Cortex of kidney (tissue), 1 donor: ENCODE measurements at places on chromosomes 12 and 14.

- no peak for DNase-seq
Measured at GRCh38 chr12:90546511-90546910, 408.5 kb downstream of the CCER1 start.

GRCh38 chr12:9273276-9273675 is 65.1 kb upstream of the PZP start:
- DNase-seq = no peak

DNA sequence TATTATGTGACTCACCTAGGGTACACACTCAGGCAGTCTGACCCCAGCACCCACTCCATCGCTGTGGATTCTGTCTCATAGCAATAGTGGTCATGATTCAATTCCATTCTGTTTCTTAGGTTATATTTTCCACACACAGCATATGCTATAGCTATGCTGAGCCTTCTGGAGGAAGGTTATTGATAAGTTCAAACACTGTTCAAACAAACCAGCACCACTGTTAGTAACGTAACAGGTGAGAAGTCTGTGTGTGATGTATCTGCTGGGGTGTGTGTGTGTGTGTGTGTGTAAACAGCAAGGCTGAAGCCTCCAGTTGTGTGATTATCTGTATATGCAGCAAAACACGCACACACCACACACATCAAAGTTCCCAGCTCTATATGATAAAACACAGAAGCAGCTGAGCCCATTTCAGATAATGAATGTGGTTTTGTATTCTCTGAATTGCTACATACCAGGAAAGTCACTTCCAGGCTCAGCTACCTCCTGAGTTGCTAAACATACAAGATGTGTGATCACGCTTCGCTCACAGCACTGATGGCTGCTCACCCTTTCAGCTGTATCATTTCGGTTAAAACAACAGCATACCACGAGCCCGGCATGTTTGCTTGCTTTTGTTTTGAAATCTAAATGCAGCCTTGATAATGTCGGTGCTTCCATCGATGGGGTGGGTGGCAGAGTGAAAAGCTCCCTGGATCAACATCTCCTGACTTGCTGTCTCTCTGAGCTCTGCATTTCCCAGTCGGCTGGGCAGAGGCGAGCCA is 6.8 kb upstream of the SYNE3 start:
- no peak for DNase-seq

- DNase-seq = no peak
Measured at GRCh38 chr14:64879635-64880220, at the start of gene SPTB. SPTB (minus strand) TSS chr14:64879907; CDS start chr14:64823094, 56,813 bp downstream.

- DNase-seq = no peak
Measured at GRCh38 chr12:77724367-77724957, 106.2 kb upstream of the NAV3 start.

GRCh38 chr12:131830914-131831571 is 2.9 kb downstream of the MMP17 start:
- DNase-seq = no peak

DNA sequence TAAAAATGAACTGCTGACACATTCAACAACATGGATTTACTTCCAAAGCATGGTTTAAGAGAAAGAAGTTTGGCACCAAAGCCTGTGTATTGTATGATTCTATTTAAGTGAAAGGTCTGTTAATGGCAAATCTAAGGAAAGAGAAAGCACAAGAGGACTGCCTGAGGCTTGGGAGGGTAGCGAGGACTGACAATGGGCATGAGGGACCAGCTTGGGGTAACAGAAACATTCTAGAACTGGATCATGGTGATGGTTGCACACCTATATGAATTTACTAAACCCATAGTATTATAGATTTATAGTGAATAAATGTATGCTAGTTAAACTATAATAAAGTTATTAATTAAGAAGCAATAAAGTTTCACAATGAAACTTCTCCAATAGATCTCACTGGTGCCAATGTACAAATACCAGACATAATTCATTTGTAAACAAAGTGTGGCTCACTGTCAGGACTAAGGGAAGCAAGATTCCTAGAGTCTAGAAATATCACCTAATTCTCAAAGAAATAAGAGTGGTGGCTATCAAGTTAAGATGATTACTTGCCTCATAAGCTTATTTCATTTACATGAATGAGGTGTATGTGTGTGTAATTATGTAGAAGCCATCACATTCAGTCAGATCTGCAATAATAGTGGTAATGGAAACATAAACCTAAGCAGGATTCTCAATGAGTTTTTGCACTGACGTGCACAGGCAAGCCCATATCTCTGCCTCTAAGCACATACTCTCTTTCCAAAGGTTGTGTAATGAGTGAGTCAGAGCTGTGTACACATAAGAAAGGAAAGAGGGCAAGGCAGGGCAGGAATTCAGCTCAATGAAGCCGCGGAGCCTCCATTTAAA is 353.4 kb downstream of the KCNH5 start:
- DNase-seq = no peak

- DNase-seq = no peak
Measured at GRCh38 chr12:53564941-53565340, 57.7 kb upstream of the NPFF start.

DNA sequence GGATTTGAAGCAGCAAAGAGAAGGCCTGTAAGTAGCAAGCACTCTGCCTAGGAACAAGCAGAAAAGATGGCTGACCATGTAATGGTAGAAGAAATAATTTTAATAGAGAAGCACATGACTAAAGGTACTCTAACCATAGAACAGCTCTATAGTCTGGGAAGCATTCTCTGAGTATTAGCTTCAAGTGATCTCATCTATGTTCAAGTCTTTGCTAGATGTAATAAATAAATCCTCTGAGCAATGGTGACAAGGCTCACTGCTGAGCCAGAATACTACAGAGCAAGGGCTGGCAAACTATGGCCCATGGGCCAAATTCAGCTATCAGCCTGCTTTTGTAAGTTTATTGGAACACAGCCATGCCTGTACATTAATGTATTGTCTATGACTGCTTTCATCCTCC is 84.8 kb downstream of the PEBP1 start:
- DNase-seq = no peak

- DNase-seq = no peak
Measured at GRCh38 chr12:108582509-108582908, 15.4 kb downstream of the TMEM119 start.

GRCh38 chr12:41055875-41056577 is 132.1 kb upstream of the PDZRN4 start:
- no peak for DNase-seq

DNA sequence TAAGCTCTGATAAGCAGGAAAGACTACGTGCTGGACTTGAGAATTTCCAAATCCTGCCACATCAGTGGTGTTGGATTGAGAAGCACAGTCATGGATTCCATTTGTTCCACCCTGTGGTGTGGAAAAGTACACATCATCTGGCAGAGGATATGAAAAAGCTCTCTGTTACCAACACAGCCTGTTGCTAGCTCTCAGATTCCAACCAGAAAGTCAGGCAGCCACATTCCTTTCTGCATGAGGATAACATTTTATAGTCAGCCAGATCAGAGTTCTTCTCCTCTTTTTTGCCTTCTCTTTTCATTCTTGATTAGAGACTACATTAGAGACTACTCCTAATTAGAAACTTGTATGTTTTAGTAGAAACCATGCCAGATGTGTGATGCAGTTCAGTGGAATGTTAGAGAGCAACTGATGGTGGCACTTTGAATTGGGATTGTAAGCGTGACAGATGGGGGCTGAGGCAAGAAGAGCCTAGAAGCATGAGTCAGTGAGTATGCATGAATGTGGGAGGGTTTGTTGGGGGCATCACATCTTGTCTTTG is 61.2 kb upstream of the STXBP6 start:
- DNase-seq = no peak

- DNase-seq = no peak
Measured at GRCh38 chr14:65206448-65207096, 104.3 kb upstream of the MAX start.

GRCh38 chr12:98635657-98636323 is 8.8 kb downstream of the IKBIP start:
- DNase-seq = no peak

DNA sequence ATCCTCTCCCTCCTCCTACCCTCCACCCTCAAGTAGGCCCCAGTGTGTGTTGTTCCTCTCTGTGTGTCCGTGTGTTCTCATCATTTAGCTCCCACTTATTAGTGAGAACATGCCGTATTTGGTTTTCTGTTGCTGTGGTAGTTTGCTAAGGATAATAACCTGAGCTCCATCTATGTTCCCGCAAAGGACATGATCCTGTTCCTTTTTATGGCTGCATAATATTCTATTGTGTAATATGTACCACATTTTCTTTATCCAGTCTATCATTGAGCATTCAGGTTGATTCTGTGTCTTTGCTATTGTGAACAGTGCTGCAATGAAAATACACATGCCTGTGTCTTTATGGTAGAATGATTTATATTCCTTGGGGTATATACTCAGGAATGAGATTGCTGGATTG is 30.5 kb downstream of the JDP2 start:
- DNase-seq = no peak

DNA sequence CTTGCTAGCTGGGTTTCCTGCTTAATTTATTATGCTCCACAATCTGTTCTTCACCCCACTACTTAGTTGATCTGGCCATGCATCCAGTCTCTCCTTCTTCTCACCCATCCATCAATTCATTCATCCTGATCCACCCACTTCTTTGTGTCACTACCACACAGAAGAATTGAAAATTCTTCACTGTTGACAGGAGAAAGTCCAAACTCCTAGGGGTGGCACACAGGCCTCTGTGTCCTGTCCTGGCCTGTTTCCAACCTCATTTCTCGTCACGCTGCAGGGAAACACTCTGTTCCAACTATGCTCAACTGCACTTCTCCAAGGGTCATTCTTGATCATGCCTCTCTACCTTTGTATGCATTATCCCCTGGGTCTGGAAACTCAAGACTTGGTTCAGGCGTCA is 10.6 kb upstream of the KRT83 start:
- no peak for DNase-seq

DNA sequence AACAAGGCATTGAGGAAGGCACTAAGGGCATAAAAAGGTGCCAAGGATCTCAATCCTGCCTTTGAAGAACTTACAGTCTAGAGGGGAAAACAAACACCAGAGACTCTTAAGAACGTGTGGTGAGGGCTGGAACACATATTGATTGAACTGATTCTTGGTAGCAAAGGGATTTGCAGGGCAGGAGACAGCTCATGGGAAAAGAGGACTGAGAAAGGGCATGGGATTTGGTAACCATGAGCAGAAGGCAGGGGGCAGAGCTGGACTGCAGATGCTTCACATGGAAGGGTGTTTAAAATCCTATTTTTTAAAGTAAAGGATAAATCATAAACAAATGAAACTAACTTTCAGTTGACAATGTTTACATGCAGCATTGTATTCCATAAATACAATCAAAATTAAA is 203.1 kb downstream of the ITPR2 start:
- DNase-seq = no peak

DNA sequence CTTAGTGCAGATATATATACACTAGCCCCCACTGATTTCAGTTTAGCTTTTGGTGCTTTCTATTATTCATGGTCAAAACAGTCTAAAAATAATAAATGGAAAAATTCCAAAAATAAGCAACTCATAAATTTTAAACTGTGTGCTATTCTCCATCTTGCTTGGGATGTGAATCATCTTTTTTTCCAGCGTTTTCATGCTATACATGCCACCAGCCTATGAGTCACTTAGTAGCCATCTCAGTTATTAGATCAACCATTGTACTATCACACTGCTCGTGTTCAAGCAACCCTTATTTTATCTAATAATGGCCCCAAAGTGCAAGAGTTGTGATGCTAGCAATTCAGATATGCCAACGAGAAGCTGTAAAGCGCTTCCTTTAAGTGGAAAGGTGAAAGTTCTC is 73.9 kb upstream of the KRR1 start:
- DNase-seq = no peak

DNA sequence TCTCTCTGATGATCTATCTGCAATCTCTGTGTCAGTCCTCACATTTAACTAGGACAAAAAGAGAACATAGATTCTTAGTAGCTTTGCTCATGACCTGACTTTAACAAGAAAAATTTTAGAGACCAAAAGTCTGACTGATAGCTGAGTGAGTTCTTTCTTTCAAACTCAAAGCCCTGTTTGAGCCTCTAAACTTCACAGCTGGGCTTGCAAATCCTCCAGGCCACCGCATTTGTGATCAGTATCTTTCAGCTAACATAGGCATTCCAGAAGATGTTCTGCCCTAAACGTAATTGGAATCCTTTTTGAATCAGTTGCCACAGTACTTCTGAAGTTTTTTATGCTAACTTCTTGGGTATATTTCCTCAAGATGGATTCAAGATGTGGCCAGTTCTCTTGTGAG is 459.0 kb downstream of the DPF3 start:
- no peak for DNase-seq
